GF-D8 (cell line): ENCODE measurements at places on chromosomes 7 and 10.

GRCh38 chr10:57661206-57661605 lies 606.5 kb downstream of the IPMK start:
- no peak for DNase-seq

DNA sequence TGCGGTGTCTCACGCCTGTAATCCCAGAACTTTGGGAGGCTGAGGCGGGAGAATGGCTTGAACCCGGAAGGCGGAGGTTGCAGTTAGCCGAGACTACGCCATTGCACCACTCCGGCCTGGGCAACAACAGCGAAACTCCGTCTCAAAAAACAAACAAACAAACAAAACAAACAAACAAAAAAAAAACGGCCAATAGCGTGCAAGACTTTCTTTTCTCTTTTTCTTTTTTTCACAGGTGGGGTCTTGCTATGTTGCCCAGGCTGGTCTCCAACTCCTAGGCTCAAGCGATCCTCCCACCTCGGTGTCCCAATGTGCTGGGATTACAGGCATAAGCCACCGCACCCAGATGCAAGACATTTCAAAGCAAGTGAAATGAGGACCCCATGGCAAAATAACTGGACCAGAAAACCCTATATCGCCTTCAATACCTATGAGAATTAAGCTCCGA lies 1.6 kb downstream of the PSAP start:
- no peak for DNase-seq

- DNase-seq: peak; percentile 69
Observed at GRCh38 chr10:6269953-6270867, 67.5 kb downstream of the PFKFB3 start.

DNA sequence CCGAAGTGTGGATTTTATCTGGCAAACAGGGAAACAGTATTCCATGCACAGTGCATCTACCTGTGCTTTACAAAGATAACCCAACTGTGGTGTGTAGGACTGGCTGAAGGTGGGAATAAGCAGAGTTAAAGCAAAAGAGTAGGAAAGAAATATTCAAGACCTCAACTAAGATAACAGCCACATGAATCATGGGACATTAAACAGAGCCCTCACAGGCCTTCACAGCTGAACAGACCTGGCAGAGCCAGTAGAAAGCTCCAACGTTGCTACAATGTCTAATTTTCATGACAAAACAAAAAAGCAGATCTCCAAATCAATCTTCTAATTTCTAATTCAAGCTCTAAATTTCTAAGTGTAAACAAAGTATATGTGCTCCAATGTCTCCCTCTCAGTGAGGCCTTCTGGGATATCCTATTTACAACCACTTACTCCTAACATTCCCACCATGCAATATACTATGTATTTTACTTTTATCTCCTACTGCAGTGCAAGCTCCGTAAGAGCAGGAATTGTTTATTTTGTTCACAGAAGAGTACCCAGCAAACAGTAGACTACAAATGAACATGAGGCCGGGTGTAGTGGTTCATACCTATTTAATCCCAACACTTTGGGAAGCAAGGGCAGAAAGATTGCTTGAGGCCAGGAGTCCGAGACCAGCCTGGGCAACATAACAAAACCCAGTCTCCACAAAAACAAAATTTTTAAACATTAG lies 63.5 kb downstream of the UBE2H start:
- DNase-seq: no peak

DNA sequence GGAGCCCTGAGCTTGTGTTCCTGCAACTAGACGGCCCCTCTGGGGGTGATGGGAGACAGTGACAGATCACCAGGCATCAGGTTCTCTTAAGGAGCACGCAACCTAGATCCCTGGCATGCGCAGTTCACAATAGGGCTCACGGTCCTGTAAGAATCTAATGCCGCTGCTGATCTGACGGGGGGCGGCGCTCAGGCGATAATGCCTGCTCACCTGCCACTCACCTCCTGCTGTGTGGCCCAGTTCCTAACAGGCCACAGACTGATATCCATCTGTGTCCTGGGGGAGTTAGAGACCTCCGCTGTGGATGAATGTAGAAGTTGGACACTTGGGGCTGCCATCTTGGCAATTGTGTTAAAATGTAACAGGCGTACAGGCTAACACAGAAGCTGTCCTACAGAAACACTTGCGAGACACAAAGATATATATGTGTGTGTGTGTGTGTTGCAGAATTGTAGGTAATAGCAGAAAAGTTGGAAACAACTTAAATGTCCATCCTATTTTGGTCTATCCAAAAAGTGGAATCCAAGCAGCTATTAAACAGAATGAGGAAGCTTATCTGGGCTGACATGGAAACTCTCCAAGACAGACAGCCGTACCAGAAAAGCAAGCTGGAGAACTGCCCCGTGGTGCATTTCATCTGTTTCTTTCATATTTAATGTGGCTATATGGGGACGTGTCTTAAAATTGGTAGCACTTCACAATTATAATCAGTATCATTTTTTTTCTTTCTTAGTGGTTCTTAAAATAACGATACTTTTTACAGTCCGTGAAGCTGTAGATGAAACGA lies 82.8 kb downstream of the MKI67 start:
- no peak for DNase-seq
